ENCODE measurements at places on chromosomes 2 and 18.

DNA sequence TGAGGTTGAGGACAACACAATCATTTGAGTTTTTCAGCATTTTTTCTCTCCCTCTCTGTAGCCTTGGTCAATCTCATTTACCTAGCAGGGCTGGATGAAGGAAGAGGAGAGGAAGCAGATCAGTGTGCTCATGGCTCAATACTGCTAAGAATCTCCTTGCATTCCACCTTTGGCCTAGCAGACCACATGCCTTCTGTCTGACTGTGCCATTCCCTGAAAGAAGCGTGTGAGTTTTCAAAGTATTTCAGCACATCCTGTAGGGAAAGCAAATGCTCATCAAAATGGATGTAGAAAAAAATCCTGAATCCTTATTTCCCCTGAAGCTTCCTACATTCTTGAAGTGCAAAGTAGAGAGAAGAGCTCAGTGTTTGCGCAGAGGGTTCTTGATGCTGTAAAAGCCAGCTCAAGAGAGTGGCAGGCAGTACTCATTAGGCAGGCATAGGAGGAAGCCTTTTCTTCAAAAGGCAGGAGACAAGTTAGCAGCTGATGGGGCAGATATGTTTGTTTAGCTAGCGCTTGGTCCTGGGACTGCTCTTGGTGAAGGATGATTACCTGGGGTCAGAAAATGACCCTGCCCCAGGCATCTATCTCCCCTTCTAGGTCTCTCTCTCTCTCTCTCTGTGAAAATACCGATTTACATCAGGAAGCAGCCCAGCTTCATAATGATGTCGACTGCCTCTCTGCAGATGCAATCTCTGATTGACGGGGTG, 14.4 kb upstream of the PIK3C3 start:
- no peak for DNase-seq

GRCh38 chr2:38497670-38498037, 105.1 kb downstream of the HNRNPLL start:
- DNase-seq = no peak

DNA sequence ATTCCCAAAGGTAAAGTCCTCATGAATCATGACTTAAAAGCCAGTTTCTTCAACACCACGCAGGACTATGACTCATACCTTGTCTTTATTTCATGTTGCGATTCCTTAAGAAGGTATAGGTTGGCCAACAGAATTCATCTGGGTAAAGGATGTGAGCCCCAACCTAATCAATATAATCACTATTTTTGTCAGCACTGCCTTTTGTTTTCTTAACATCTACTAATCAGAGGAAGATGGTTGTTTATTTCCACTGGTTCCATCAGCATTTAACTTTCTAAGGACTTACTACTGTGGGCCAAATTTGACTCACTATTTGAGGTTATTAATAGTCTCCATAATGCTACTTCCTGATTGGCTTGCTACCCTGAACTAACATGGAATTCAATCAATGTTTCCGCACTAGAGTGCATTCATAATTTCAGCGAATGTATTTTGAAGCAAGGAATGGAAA, 78.6 kb downstream of the SCG2 start:
- DNase-seq = no peak

DNA sequence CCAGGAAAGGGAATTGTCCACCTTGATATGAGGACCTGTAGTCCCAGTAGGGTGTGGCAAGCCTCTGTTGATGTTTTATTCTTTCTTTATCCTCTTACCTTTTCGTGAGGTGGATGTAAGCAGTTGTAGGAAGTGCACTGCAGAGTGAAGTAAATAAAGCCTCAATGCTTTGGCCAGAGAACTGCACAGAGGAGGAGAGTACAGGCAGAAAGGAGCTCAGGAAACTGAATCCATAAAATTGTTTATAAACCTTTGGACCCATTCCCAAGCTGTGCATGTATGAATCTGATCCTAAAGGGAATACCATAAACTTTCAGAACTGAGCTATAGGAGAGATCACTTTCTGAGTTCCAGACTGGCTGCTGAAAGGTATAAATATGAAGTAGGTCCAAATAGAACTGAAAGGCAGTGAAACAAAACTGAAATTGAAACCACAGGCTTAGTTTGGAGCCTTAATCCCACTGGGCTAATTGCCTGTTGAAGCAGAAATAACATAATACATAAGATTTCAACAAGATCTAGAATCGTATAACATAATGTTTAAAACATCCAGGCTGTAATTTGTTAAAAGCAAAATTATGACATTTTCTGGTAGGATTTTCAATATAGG, 17.9 kb upstream of the SLC9A4 start:
- no peak for DNase-seq

DNA sequence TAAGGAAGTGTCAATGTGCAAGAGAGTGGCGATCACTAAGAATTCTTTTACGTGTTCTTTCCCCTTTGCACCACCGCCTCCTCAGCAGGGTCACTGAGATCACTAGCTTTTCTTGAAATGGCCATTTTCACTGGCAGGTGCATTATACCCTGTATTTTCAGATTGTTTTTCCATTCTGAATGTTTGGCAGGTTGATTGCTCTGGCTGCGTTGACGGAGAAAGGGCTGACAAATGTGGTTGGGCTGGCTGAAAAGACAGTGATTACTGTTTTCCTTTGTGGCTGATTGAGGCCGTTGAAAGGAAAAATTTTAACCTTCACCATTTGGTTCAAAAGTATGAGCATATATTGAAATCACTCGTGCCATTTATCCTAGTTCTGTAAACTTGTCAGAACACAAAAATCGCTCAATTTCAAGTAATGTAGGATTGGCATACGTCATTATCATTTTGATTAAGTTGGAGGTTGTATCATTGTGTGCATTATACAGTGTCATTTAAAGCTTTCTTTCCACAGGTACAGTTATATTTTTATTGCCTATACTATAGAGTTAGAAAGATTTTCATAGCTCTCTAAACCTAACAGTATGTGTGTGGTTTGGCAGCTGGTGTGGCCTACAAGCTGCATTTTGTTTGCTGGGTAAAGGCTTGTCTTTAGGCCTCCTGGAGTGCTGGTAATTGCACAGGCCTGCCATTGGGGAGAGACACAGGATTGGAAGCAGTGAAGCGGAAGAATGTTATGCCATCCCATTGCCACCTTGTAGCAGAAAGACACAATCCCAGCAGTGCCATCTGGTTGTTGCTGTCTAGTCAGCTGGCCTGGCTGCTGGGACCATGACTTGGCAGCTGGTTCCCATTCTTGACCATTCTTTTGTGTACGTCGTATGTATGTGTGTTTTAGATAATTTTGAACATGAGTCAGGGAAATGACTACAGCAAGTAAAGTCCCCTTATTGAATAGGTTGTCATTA, 36.7 kb downstream of the DYNC1I2 start:
- DNase-seq = no peak

GRCh38 chr18:49479381-49480137, 7.5 kb downstream of the C18orf32 start:
- no peak for DNase-seq

All from activated T-cell treated with anti-CD3 and anti-CD28 coated beads for 24 hours (primary cell).